ENCODE measurements at places on chromosomes 3 and 15. TPM values are rescaled to one million over a fixed set of nuclear protein-coding genes. Genes with fewer than 3 reads are reported as not detected.
A peak's percentile ranks its signal among the peaks of the same experiment; 100 is the strongest.

- DNase-seq = no peak
Measured at GRCh38 chr15:84865074-84865569, 19.3 kb upstream of the SLC28A1 start.

- peak; percentile 67 for DNase-seq
Measured at GRCh38 chr15:31480356-31481025, 153.9 kb downstream of the KLF13 start.

DNA sequence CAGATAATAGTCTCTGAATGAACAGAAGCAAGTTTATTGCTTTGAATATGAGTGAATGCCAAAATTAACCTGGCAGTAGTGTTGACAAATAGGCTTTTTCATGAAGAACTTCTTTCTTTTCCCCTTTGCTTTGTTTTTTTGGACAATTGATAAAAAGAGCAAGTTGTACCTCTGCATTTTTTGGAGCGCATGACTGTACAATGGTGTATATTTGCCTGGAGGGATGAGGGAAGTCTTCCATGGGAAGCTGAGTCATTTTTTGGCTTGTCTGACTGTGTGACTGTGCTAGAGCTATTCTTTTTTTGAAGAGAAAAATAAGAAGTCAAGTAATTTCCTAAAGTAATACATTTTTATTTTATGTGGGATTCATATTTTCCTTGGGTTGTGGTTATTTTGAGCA, 186.9 kb downstream of the KLHL25 start:
- no peak for DNase-seq

- DNase-seq = no peak
Measured at GRCh38 chr3:126985132-126985985, 2.4 kb downstream of the PLXNA1 start.

GRCh38 chr3:20280257-20280656, 94.3 kb upstream of the SGO1 start:
- DNase-seq = no peak

- DNase-seq = no peak
Measured at GRCh38 chr15:74158855-74159650, 14.5 kb upstream of the ISLR start.

- DNase-seq = no peak
Measured at GRCh38 chr15:48076454-48076853, 44.3 kb upstream of the SLC24A5 start.

DNA sequence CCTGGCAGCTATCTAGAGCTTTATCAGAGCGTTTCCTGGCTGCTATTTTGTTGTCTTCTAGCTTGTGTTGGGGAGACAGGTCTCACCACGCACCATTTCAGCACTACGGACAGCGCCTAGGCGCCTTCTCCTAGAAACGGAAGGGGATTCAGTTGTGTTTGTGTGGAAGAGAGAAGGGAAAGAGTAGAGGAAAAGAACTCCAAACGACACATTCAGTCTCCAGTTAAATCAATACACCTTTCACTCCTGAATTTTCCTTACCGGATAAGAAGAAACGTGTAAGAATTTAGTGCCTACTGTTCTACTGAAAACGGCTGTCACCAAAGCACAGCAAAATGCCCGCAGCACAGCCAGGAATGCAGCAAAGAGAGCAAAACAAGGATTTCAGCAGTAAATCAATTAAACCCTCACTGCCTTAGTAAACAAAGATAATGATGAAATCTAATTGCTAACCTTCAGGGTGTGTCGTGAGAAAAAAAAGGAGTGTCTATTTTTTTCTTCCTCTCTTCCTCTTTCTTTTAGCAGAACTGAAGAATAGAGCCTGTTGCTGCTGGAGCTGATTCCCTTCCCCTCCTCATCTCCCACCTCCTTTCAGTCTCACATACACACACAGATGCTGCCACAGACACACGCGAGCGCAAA, 412 bp upstream of the CTXN2 start:
- peak; percentile 84 for DNase-seq

- no peak for DNase-seq
Measured at GRCh38 chr3:141432904-141433303, 53.9 kb upstream of the RASA2 start.

The CNTN3 gene
- total RNA-seq = 51.0 TPM

The SPESP1 gene
- 1.0 TPM for total RNA-seq

The PHLDB2 gene
- total RNA-seq = 58.1 TPM

The P2RY13 gene
- 4.0 TPM for total RNA-seq
